A673 (cell line): ENCODE measurements at places on chromosomes 5 and 9. TPM values are rescaled to one million over a fixed set of nuclear protein-coding genes. Genes with fewer than 3 reads are reported as not detected.

Gene LOX
- 2.8 and 3.6 TPM in 2 replicates for total RNA-seq

Gene BRINP1
- not detected in 2 replicates for total RNA-seq

Gene OTP
- not detected in 2 replicates for total RNA-seq

Gene IFNA2
- not detected in 2 replicates for total RNA-seq

Gene IFNK
- not detected in 2 replicates for total RNA-seq

Gene AGXT2
- not detected in 2 replicates for total RNA-seq

Gene DDX4
- total RNA-seq, result not detected in 2 replicates

Gene KIAA0825
- 1.2 and 1.3 TPM in 2 replicates for total RNA-seq

Gene CA9
- total RNA-seq, result 0.32 and 1.4 TPM in 2 replicates

Gene ACER2
- 0.70 and 0.84 TPM in 2 replicates for total RNA-seq

DNA sequence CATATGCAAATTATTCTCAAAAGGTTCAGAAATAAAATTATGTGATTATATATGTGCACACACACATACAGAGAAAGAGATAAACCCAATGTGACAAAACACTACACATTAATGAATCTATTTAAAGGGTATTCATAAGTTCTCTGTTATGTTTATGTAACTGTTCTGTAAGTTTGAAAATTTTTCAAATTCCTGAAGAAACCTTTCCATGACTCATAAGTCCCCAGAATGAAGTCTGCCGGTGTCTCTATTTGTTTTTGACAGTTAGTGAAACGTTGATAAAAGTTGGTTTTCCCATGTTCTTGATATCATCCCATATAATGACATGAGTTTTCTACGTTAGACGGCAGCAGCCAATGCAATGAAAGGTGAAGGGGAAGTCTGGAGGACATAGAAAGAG is 199.5 kb upstream of the PUM3 start:
- no peak for DNase-seq

- no peak for DNase-seq
These were observed 25.4 kb downstream of the FABP6 start for GRCh38 chr5:160254706-160255105.

GRCh38 chr9:105007143-105007542 is 79.2 kb upstream of the ABCA1 start:
- no peak for DNase-seq

DNA sequence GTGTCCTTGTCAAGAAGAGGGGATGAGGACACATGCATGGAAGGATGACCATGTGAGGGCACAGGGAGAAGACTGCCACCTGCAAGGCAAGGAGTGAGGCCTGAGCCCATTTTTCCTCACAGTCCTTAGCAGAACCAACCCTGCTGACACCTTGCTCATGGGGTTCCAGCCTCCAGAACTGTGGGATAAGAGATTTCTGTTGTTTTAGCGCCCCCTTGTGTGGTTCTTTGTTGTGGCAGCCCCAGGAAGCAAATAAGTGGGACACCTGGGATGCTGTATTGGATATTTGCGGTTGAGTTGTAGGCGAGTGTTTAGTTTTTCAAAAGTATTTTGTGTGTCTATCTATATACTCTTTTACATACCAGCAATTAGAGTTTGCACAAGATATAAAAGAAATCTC is 206.4 kb downstream of the NXNL2 start:
- peak; percentile 52 for DNase-seq

DNA sequence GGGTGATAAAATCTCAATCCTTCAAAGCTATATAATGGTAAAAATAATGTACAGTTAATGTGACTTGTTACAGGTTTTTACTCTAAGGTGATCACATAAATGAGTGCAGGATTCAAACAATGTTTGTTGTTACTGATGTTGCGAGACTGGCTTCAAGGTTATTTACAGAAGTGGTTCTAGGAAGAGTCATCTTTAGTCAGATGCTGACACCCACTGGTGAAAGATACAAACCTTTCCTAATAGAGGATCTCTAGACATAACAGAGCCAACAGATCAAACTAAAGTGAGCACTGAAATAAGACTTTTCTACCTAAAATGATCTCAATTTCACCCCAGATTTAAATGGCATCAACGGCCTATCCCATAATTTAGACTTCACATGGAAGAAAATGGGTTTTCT is 20.2 kb downstream of the ARSB start:
- peak; percentile 66 for DNase-seq

DNA sequence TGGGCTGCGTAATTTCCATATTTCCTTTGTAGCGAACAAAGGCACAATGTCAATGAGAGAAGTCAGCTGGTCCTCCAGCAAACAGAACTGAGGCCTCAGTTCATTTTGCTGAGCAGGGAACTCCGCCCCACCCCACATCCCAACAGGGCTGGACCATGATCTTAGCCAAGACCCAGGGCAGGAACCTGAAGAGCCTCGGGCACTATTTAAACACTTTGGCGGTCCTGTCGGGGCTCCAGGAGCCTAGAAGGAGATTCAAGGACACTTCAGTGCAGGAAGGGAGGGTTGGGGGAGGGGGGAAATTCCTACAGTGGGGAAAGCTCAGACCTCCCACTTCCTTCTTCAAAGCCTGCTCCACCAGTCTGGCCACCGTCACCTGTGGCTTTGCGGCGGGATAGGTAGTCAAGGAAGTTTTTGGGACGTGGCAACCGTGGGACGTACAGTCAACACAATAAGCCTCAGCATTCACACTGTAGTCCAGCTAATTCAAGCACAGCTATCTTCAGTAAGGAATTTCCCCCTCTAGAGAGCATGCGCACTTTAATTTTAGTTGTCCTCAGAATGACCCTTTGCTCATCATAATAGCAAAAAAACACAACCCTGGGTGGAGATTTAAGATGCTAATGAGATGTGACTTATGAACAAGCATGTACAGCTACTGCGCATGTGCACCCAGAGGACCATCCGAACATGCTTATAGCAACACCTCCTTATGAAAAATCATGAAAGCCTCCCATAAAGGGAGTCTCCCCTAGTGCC is 30.9 kb downstream of the S1PR3 start:
- DNase-seq, result no peak

DNA sequence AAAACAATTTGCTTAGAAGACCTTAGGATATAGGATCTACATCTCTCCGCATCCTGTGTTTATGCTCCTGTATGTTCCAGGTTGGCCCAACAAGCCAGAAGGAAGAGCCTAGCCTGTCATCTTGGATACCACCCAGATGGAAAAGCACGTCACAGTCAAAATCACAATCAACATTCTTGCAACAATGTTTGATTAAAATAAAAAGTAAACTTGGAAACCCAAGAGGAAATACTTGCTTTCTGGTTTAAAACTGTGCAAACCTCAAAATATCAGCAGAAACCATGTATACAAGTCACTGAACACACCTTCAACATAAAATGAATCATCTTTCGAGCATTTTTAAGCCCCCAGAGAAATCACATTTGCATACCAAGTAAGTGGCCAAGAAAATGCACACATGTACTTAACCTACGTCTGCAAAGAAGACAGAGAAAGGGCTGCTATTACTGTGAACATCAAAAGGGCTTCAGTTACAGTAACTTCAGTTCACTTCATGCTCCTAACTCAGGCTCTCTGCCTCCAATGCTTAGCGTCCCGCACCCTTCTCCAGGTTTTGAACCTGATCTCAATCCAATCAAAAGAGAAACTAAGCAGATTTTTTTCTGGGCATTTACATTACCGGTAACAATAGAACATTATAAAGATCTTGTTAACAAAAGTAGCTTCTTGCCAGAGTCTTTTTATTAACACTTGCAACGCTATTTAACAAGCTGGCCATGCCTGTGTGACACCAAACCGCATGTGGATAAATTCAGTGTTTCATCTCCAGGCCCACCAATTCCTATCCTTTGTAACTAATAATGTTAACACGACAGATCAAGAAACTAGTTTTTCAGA is 1.3 kb downstream of the ENC1 start:
- peak; percentile 24 for DNase-seq

GRCh38 chr5:149801307-149801990 is 71.3 kb downstream of the PPARGC1B start:
- no peak for DNase-seq

- DNase-seq, result no peak
These were observed 595.7 kb downstream of the ACTL7B start for GRCh38 chr9:108259917-108260675.

- no peak for DNase-seq
These were observed 2.8 kb upstream of the HAND1 start for GRCh38 chr5:154480847-154481246.

DNA sequence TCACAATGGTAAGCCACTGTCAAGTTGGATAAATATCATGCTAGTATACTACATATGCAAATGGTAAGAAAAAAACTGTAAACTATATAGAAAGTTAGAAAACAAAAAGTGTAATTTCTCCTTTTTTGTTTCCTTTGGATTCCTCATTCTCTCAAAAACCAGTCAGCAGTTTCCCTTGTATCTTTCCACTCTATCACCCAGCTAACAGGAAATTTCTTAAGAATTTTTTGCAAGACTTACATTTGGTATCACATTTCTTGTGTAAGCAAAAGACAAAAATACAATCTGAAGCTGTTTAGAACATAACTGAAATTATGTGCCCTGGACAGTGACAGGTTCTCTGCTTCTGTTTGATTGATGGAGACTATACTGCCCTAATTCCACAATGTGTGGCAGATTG is 25.2 kb upstream of the MSH3 start:
- DNase-seq, result no peak

GRCh38 chr9:86508208-86508903 is 154.1 kb upstream of the TUT7 start:
- DNase-seq, result no peak

- peak; percentile 4 for DNase-seq
These were observed 116.9 kb downstream of the HACD4 start for GRCh38 chr9:20914556-20914955.

- DNase-seq, result peak; percentile 12
These were observed 641 bp downstream of the ATP6V1G1 start for GRCh38 chr9:114588210-114588609.

GRCh38 chr5:158013939-158014338 is 155.0 kb upstream of the CLINT1 start:
- peak; percentile 50 for DNase-seq

GRCh38 chr5:115478281-115478680 is 66.3 kb downstream of the FEM1C start:
- DNase-seq, result no peak

GRCh38 chr5:29193972-29194371 is 1999.5 kb upstream of the CDH6 start:
- no peak for DNase-seq

DNA sequence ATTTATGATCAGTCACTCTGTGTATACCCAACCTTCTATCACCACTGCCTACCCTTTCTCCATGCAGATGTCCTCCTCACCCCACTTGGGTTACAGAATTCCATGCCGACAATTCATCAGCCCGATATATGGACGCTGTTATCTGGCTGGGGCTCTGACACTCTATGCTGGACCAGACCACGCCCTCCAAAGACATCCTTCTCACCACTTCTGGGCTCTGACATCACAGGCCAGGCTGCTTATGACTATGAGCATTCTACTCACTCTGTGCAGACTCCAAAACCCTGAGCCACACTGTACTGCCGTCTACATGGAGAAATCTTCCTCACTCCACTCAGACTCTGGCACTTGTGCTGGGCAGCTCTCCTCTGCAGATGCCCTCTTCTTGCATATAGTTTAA is 7.6 kb upstream of the AK3 start:
- no peak for DNase-seq

DNA sequence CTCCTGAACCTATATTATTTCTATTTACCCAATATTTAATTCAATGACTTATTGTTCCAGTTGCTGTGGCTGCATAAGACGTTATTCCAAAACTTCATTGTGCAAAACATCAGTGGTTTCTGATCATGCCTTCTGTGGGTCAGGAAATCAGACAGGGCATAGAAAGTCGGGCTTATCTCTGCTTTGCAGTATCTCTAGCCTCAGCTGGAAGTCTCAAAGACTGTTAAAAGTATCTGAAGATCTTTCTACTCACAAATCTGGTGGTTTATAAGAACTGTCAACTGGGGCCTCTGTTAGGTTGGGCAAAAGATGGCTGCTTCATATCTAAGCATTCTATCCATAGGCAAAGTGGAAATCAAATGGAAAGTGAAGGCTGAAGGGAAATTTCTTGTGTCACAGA is 687.7 kb upstream of the ARRDC3 start:
- no peak for DNase-seq

DNA sequence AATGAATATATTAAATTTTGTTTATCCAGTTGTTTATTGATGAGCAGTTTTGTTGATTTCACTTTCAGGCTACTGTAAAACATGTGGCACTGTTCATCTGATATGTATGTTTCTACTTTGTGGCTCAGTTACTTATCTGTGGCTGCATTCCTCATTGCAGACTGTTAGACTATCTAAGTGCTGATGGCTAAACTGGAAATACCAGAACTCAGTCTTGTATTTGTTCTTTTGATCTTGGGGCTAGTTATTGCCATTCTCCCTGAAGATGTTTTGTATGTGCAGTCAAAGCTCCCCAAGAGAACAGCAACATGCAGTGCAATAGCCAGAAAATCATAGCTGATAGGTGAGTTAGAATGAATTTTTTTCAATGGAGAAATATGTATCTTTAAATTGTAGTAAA is 162.2 kb downstream of the GADD45G start:
- DNase-seq, result no peak

DNA sequence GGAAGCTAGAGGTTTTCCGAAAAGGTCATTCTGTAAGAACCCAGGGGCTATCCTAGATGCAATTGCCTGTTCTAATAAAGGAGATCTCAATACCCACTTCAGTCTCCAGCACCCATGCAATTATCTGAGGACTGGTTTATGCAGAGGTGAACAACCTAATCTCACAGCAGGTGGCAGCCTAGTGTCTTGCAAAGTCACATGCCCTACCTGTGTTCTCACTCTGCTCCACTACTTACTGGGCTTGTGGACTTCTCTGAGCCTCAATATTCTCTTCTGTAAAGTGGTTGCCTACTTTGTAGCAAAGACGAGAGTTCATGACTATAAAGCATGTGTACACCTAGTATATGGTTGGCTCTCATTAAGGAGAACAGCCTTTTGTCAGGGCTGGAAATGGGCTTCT is 21.0 kb upstream of the ALDH1B1 start:
- DNase-seq, result no peak

DNA sequence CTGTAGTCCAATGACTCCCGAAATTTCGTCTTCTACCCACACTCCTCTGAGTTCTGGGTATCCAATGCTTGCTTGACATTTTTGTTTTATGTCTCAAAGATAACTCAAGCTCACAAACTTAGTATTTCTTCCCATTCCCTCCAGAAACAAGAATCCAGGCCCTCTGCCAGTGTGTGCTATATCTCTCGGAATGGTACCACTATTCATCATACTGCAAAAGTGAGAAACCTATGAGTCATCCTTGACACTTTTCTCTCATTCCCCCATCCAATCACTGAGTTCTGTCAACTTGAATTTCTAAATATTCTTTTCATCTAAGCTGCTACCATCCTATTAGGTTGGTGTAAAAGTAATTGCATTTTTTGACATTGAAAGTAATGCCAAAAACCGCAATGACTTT is 9.8 kb downstream of the SLC12A2 start:
- no peak for DNase-seq

GRCh38 chr5:141835928-141836670 is 42.1 kb downstream of the PCDH1 start:
- peak; percentile 52 for DNase-seq
